ENCODE measurements at places on chromosomes 11 and 22.

DNA sequence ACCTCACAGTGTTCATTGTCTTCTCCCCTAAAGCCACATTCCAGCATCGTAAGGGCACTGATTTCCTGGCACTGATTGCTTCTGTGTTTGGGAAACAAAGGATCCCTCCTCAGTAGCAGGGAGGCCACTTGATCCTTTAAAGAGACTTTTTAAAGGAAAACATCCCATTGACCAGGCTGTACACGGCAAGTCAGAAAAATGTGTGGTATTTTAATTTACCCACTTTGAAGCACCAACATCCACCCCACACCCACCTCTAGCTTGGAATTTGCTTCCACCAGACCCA lies 364.9 kb downstream of the SHANK2 start:
- no peak for DNase-seq

DNA sequence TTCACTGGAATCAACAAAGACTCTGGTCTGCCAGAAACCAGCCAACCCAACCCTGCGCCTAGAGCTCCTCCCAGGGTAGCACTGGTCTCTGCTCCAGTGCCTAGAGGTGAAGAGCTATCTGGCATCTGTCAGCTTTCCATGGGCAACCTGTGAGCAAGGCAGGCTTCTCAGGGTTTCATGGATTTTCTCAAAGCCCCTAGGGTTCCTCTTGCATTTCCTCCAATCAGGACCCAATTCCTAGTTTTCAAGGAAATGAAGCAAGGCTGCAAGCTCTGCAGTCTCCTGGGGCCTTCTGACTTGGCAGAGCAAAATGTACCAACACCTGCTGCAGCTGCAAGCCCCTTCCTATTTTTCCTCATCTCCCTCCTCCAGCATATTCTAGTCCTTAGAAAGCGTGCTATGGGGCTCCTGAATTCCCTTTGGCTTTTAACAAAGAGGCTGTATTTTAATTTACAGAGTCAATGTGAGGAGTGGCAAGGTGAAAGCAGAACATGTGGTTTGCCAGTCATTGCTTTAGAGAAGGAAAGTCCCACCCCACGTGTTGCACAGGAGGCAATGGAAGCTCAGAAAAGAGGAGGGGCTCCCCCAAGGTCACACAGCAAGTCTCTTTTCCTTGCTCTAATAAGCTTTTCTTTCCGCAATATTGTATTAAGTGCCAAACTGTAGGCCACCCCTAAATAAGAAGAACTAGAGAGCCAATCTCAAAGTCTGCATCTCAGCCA lies 33.0 kb upstream of the RIC3 start:
- DNase-seq = no peak

DNA sequence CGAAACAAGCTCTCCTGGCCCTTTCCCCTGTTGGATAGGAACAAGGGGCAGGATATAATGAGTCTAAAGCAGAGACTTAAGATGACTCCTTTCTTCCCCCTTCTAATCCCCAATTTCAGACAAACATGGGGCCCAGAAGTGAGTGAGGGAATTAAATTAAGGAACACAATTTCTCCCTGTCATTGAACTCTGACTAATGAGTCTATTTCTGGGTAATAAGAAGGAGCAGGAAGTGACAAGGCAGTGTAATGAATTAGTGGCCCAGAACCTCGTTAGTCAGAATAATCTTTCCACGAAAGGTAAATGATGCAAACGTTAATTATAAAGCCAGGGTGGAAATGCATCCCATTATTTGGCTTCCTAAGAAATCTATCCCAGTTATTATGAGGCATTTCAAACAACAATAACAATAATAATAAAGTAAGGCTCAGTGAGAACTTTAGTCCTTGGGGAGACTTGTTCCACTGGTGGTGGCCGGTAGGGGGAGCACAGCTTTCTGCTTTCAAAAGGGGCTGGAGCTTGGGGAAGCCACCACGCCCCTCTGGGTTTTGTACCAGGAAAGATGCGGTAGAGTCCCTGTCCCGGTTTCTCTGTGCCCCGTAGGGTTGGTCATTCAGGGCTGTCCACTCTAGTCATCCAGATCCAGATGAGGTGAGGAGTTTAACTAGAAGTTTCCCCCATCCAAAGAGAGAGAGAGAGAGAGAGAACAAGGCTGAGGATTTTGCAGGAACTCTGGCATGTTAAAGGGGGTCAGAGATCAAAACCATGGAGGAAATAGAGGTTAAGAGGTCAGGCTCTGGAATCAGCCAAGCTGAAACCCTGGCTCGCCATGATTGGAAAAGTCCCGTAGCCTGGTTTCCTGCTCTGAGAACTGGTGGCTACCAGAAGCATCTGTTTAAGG lies 298.3 kb downstream of the NTM start:
- DNase-seq = no peak

DNA sequence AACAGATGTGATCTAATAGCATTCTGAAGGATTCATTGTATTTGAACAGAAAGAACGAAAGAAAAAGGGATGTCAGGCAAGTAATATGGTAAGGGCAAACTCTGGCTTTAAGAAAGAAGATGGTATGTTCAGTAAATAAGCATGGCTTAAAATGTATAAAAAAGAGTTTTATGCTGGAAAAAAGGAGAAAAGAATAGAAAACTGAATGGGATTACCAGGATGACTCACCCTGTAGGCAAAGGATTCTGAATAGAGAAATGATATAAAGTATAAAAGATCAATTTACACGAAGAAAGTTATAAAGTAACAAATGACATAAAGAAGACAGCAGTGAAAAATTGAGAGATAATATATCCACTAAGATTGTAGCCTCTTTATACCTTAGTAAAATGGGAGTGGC lies 4.5 kb downstream of the CCDC82 start:
- DNase-seq = no peak

- no peak for DNase-seq
Measured at GRCh38 chr11:36314434-36314767, 18.3 kb downstream of the PRR5L start.

DNA sequence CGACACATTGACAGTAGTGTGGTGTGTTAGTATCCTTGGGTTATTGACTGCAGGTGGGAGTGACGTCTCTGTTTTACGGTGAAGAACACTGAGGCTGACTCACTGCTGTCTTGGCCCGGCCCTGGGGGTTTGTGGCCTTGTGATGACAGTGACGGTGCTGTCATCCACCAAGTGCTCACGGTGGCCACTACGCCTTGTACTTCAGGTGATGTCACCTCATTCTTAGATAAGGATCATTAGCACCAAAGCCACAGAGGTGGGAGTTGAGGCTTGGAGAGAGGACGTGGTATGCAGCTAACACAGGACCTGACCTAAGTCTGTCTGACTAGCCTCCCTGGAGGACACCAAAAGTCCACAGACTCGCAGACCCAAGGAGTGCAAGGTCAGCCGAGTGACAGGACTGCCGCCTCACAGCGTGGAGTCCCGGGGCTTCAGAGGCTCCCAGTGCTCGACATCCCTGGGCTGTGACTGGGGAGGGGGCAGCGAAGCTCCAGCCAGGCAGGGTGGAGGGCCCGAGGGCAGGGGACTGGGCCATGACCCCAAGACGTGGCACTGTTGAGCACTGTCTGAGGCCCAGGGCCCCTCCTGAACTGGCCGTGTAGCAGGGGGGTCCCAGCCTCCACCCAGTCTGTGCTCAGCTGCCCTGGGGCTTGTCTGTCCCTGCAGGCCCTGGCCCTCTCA lies 56.5 kb downstream of the NAT10 start:
- no peak for DNase-seq

DNA sequence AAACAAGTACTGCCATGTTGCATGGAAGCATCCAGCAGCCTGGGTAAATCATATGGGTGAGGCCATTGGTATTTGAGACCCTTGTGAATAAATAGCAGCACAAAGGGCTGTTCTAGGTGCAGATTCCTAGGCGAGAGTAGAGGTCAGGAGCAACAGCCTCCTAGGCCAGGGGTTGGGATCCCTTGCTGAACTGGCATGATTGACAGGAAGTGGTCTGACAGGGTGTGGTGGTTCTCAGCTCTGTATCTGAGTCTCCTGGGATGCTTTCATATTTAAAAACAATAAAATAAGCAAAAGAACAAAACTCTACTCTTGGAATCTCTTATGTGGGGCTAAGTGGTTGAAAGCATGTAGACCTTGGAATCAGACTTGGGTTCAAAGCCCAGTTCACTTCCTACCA lies 35.8 kb downstream of the INSC start:
- no peak for DNase-seq

DNA sequence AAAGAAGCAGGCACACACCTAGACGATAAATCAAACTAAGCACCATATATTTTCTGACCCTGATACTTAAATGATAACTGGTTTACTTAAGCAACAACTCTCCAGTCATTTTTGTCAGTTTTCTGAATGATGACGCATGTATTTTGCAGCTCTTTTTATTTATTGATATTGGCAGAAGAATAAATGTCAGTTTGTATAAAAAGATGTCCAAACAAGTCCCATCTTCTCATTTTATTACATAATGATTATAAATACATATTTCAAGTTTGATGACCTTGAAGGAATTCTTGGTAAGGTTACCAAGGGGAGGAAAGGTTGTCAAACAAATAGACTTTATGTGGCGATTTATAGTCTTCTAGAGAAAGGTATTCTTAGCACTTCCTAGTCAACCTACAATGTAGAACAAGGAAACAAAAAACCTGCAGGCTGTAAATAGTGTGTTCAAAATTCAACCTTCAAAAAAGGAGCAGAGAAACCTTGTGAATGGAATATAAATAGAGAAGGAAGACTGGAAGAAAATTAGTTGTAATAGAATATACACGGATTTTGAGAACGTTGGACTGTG lies 190.7 kb downstream of the JRKL start:
- DNase-seq = no peak

DNA sequence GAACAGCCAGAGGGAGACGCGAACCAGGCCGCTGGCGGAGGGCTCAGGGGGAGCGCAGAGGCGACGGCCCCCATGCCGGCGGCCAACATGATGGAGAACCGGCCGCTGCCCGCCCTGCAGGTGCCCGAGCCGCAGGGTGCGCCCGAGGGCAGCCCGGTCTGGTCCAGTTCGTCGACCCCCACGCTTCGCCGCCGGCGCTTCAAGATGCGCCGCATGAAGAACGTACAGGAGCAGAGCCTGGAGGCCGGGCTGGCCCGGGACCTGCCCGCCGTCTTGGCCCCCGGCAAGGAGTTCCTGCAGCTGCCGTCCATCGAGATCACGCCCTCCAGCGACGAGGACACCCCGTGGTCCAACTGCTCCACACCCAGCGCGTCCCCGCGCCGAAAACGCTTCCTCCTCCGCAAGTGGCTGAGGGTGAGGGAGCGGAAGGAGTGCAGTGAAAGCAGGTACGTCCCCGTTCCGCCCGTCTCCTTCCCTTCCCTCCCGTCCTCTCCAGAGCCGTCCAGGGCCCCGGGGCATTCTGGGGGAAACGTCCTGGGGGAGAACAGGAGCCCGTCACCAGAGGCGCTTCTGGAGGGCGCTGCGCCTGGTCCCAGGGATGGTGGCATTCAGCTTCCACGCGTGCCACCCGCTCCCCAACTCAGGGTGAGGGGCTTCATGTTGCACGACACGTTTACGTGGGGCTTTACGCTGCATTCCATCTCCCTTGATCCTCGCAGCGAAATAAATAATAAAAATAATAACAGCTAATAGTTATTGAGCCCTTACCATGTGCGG lies 840 bp downstream of the GRAMD1B start:
- DNase-seq = no peak

GRCh38 chr22:21640810-21641209 lies 1.3 kb upstream of the SDF2L1 start:
- no peak for DNase-seq

- DNase-seq = no peak
Measured at GRCh38 chr22:45969414-45969799, 7.6 kb downstream of the WNT7B start.

DNA sequence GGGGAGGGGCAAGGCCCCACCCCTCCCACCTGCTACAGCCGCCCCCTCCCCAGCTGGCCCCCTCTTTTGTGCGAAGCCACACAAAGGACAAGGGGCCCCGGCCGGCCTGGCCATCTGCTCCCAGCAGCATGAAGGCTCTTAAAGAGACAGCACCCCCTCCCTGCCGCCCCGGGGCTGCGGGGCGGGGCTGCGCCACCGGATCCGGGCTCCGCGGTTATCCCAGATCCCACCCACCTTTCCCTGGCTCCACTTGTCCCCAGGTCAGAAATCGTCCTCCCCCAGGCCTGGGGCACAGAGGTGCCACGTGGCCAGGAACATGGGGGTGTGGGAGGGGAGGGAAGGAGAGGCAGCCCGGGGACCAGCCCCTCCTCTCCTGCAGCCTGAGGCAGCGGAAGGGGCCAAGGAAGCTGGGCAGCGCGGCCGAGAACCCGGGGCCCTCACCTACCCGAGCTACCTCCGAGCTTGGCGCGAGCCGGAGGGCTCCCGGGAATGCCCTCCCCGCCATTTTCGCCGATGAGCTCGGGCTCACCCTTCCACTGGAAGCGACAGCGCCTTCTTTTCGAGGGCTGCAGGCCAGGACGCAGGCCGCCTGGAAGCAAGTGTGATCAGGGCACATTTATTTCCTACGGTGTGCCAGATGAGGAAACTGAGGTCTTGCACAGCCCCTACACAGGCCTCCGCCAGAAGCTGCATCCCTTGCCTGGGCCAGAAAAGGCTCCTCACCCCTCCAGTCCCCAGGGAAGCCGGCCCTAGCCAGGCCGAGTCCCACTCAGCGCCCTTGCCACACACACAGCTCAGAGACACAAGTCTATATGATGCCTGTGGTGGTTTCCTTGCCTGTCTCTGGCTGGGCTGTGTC lies 2.5 kb upstream of the RCOR2 start:
- no peak for DNase-seq

GRCh38 chr11:121465709-121466062 lies 12.9 kb upstream of the SORL1-AS1 start:
- DNase-seq = no peak

GRCh38 chr11:58152781-58153180 lies 27.5 kb upstream of the OR9I1 start:
- no peak for DNase-seq

- no peak for DNase-seq
Measured at GRCh38 chr11:57502870-57503269, 12.6 kb downstream of the SLC43A1 start.

- peak; percentile 71 for DNase-seq
Measured at GRCh38 chr22:32695451-32695891, 106.0 kb upstream of the TIMP3 start.

DNA sequence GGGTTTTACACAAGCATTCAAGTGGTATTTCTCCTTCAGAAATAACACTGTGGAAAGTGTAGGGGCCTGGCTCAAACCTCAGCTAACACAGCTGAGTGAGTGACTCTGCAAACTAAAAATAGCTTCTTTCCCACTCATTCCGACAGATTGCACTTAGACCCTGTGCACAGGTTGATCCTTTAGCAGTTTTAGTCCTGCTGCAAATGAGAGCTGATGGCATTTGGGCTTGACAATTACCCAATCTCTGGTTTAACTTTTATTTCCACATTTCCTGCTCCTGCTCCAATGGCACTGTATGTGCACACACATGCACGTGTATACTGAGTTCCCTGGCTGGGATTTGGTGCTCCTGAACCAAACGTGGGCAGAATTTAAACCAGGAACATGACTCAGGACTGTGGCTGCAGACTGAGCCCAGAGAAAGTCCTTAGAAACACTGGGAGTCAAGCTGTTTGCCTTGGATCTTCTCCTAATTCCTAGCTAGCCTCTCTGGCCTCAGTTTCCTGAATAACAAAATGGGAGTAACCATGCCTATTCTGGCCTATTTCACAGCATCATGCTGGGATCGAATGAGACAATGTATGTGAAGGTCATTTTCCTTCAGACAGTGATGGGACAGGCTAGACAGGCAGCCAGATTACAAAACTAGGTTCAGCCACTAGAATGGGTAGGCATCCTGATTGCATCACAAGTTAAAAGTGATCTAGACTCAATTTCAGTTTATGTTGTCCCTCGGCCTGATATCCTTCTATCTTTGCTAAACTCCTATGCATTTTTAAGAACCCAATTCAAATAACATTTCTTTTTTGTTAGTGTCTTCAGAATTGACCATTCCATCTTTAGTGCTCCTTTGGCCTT lies 58.2 kb downstream of the SERGEF start:
- DNase-seq = no peak

GRCh38 chr11:130404727-130405126 lies 23.7 kb downstream of the ADAMTS8 start:
- no peak for DNase-seq
